ENCODE measurements at places on chromosomes 16 and 17.

DNA sequence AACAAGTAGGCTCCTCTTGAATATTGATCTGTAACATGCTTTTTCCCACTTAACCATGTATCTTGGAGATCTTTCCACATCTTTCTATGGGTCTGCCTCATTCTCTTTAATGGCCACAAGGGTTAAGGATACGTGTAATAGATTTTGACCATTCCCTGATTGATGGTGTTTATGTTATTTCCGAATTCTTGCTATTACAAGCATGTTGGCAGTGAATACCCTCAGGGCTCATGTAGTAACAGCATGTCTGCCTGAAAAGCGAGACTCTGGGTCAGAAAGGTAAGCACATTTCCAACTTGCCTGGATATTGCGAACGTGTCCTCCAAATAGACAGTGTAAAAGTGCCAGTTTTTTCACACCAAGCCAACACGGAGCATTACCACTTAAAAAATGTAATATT lies 5.0 kb downstream of the TAC4 start:
- DNase-seq = no peak

GRCh38 chr16:67697422-67698185 lies 21.5 kb downstream of the GFOD2 start:
- no peak for DNase-seq

GRCh38 chr16:68710211-68710610 lies 26.9 kb upstream of the CDH1 start:
- no peak for DNase-seq

DNA sequence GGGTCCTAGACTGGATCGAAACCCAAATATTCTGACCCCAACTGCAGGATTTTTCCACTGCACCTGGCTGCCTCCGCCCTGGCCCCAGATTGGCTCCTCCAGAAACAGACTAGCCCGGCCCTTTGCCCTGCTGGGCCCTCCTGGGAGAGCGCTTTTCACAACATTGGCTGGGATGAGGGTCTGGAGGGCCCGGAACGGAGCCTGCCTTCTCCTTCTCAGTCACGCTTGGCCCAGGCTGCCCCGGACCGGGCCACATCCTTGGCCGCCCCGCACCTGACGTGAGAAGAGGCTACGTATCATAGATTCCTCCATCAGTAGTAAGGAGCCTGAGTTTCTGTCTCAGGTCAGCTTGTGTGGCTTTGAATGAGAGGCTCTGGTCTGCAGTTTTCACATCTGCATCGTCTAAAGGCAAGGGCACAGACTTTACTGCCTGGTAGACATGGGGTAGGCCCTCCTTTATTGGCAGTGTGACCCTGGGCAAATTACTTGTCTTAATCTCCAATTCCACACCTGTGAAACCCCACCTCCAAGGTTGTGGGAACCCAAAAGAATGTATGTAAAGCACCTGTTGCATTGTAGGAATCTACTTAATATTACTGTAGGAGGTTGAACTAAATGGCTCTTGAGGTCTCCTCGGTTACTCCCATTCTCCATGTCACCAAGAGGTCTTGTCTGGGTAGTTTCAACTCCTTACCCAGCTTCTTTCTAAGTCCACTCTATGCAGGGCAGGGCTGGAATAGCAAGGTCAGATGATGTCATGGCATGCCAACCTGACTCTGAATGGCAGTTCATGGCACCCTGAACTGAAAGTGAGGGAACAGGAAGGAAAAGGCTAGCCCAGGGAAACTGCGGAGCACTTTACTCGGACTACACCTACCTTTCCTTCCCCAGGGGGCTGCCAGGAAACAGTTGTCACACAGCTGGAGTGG lies 661 bp downstream of the LRRC3C start:
- peak; percentile 75 for DNase-seq

DNA sequence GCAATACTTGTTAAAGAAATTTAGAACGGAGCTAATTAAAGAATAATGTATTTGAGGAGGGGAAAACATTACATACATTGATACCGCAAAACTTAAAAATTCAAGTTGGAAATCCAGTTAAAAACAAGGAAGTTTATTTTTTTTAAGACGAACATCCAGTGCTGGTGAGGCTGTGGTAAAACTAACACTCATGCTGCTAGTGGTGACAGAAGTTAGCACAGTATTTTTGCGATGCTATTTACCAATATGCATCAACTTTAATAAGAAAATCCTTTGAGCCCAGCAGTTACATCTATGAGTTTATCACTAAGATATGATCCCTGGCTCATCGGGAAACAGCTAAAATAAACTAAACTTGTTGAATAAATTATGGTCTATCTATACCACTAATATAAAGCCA lies 31.7 kb downstream of the GSPT1 start:
- no peak for DNase-seq

DNA sequence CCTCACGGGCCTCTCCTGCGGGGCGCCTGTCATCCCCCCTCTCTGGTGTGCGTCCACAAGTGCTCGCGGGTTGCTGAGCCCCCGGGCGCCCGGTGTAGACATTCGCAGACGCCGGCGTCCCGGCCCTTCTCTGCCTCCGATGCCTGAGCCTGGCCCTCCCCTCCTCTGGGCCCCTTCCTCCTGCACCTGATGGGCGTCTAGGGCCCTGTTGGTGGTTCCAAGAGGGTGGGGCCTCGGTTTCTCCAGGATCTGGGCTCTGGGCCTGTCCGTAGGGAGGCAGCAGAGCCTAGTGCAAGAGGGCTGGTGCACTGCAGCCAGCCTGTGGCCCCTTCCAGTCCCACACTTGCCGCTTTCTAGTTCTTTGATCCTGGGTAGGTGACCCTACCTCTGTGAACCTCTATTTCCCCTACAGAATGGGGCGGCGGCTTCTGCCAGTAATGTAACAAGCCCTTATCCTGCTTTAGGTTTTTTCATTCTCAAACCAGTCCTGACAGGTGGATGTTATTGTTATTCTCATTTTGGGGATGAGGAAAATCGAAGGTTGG lies 623 bp downstream of the E4F1 start:
- no peak for DNase-seq

DNA sequence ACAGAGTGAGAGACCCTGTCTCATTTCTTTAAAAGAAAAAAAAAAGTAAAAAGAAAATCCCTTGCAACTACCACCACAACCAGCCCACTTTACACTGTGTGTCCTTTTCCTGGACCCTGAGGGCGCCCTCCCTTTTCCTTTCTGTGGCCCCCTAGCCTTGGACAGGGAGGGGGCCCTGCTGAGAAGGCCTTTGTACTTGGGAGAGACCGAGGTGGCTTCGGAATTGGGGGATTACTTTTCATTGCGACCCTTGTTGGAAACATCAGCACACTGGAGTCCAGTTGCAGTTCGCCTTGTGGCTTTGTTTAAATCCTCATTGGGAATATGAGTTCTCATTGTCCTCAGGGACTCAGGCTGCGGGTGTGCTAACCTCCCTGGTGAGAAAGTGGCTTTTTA lies 9.4 kb upstream of the DNASE1 start:
- peak; percentile 28 for DNase-seq

DNA sequence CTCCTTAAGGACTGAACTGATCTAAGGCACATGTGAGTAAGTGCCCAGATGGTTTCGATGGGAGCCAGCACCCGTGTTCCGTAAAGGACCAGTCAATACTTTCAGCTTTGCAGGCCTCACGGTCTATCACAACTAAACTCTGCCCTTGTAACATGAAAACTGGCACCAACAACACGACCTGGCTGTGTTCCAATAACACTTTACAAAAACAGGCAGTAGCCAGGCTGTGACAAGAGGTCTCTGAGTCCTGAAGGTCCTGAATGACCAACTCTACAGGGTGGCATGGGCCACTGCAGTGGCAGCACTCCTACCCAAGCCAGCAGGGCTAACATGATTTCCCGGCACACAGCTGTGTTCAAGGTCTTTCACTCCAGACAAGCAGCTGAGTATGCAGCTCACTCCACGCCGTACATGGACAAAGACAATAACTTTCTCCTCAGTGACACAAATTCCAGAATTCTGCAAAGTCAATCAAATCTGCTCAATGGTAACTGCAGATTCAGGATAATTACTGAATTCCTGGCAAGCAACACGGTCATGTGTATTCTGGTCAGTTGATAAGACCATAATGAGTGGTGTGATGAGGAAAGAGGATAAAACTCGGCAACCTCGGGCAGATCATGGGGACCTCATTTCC lies 15.3 kb downstream of the NPLOC4 start:
- DNase-seq = no peak

- DNase-seq = peak; percentile 64
Observed at GRCh38 chr17:7988750-7989178, 13.7 kb upstream of the GUCY2D start.

DNA sequence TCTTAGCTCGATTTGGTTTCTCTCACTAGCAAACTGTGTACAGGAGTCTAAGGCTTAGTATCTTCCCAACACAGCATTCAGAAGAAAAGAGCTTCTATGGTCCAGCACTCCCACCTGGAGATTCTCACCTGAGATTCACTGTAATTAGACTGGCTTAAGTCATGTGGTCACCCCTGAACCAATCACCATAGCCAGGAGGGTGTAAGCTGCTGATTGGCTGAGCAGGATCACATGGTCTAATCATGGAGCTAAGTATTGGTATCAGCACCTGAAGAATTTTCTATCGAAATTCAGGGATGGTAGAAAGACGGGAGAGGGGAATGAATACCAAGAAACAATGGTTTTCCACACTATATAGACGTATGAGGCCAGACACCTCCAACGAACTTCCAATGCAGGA lies 359.8 kb upstream of the ERCC4 start:
- DNase-seq = no peak
